Activated CD4-positive, alpha-beta T cell treated with anti-CD3 and anti-CD28 coated beads for 36 hours (primary cell): ENCODE measurements at places on chromosomes 16 and 17.

DNA sequence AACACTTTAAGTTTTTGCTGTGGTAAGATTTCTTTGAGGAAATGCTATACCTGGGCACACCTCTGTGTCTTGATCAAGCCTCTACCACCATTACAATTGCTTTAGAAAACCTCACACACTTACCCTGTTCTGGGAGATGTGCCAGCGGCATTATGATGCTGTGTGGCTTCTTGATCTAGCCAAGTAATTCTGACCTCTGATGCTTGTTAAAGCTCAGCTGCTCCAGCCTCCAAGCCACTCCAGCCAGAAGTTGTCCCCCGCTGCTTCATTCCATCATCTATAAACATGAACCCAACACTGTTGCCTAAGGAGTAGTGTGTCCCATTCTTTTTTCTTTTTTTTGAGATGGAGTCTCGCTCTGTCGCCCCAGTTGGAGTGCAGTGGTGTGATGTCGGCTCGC, 60.1 kb downstream of the CYLD start:
- DNase-seq = no peak

DNA sequence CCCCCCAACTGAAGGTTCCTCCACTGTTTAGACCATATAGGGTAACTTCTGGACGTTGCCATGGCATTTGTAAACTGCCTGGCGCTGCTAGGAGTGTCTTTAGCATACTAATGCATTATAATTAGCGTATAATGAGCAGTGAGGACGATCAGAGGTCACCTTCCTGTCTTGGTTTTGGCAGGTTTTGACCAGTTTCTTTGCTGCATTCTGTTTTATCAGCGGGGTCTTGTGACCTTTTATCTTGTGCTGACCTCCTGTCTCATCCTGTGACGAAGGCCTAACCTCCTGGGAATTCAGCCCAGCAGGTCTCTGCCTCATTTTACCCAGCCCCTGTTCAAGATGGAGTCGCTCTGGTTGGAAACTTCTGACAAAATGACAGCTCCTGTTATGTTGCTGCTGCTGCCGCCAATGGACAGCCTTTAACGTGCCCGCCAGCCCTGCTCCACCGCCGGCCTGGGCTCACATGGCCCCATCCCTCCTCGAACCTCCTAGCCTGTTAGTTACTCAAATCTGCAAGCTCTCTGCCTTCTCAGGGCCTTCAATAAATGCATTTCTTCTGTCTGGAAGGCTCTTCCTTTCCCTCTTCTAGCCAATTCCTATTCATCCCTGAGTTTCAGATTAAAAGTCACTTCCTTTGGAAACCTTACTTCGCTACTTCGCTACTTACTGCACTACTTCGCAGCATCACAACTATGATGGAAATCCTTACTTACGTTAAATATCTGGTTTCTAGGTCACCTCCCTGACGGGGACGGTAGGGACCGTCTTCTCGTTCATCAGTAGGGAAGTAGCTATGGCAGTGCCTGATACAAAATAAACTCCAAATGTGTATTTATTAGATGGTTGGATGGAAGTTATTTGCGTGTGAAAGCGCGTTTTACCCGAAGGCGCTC, 640 bp upstream of the NAGLU start:
- DNase-seq = no peak

- peak; percentile 67 for DNase-seq
Measured at GRCh38 chr17:18257268-18257981, 1.1 kb downstream of the FLII start.

DNA sequence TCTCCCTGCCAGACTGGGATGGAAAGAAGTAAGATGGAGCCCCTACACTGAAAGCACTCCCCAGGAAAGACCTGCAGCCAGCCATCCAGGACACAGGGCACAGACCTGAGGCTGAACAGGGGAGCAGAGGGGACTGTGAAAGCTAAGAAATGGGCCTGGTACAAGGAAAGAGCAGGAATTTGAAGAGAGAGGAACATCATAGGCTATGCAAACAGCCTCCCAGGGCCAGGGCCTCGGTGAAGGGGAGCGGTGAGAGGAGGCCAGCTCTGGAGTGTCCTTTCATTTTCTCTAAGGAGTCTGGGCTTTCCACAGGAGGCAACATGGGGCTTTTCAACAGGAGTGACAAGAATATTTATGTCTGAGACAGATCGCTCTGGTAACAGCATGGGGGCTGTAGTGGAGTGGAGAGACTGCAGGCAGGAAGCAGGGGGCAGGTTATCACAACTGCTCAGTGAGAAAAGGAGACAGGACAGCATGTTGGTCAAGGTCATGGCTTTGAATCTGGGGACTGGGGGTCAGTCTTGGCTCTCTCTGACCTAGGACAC, 50.1 kb downstream of the TOM1L2 start:
- no peak for DNase-seq

GRCh38 chr16:83336603-83337002, 471.2 kb upstream of the HSBP1 start:
- DNase-seq = no peak

DNA sequence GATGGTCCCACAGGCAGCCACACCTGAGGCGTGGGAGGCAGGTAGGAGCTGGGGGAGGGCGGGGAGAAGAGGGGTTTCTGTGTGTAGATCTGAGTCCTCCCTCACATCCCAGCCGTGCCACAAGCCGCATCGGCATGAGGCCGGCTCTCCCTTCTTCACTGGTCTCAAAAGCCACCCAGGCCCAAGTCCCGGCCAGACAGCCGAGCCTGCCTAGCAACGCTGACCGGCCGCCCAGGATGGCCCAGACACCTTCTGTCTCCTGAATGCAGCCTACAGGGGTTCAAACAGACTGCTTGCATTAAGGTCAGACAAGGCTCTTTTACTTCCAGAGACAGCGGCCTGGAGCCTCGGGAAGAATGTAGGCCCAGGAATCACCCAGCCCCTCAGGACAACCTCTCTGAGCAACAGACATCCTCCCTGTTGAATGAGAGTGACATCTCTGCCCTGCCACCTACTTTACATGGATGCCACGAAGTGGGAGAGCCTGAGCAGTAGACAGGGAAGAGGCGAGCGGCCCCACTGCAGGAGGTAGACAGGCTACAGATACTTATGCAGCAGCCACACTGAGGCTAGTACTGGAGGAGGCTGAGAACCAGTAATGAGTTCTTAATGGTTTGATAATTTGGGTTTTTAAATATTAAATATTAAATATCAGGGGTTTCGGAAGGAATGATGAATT, 69.6 kb downstream of the N4BP1 start:
- DNase-seq = no peak

GRCh38 chr16:16018705-16019104, 69.3 kb downstream of the ABCC1 start:
- no peak for DNase-seq

DNA sequence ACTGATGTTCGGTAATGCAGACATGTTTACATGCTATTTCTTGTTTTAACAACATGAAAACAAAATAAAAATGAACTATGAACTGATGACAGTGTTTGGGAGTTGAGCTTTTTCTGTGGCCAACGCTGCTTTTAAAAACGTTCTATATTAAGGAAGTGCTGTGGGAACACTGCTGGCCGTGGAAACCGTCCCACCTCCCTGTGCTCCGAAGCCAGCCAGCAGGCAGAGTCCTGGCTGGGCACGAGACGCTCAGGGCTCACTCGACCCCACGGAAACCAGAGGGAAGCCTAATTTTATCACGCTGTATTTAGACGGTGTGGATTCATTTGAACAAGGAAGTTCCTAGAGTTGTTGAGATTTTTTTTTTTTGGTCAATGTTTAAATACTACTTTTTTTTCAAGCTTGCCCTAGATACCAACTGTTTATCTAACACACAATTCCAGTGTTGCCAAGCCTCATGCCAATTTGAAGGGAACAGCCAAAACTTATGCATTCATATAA, 25.8 kb downstream of the ADCY9 start:
- DNase-seq = no peak

DNA sequence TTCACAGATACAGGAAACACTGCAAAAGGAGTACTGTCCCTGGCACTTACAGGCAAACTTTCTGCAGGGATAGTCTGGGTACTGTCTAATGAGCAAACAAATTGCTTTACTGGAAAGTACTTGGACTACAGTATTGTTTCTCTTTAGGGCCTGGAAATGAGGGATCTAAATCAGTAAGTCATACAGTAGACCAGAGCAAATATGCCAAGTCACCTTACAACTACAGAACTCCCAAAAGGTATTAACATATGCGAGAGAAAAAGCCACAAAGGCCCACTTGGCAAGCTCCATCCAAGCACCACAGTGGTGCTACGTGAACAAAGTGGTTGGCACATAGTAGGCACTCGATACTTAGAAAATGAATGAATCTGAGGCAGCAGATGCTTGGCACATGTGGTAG, 87.8 kb downstream of the ZZEF1 start:
- DNase-seq = no peak

GRCh38 chr16:84423416-84423837, 55.1 kb downstream of the ATP2C2 start:
- no peak for DNase-seq

DNA sequence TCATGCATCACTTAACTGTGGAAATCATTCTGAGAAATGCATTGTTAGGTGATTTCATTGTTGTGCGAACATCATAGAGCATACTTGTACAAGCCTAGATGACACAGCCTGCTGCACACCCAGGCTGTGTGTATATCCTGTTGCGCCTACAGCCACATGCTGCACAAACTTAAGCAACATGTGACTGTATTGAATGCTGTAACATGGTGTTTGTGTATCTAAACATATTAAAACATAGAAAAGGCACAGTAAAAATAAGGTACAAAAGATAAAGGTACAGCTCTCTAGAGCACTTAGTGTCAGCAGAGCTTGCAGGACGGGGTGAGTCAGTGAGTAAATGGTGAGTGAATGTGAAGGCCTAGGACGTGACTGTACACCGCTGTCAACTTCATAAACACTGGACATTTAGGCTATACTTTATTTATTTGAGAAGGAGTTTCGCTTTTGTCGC, 11.9 kb downstream of the FOXK2 start:
- DNase-seq = peak; percentile 42

GRCh38 chr17:76296186-76296585, 11.9 kb downstream of the QRICH2 start:
- no peak for DNase-seq
